Tibial artery (tissue), 4 donors: ENCODE measurements at places on chromosomes 2 and 18.

DNA sequence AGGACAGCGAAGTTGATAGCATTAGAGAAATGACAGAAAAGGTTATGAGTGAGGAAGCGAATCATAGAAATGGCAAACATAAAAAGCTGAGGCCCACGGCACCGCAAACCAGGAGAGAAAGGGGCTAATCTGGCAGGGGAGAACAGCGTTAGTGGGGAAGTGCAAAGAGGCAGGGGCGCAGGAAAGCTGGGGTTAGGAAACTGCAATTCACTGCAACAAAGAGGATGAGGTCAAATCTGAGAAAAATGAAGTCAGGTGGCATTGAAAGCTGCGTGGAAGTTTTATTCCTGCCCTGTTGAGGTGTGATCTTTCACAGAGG is 653 bp upstream of the ABI2 start:
- no peak for DNase-seq

GRCh38 chr2:35933031-35933430 is 422.5 kb upstream of the CRIM1 start:
- no peak for DNase-seq

DNA sequence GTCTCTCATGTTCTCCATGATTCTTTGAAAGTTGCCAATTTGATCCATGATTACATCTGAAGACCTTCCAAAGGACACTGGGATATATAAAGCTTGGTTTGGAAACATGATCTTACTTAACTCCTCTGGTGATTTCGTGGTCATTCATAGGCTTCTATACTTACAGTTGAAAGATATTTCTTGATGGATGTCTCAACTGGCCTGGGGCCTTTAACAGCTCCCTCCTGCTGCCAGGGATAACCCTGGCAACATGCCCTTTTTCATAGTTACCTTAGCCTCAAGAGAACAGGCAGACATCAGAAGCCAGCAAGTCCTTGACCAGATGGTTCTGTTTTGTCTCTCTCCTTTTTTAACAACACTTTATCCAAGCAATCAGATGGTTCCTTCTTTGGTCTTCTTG is 23.5 kb upstream of the MFF start:
- no peak for DNase-seq

DNA sequence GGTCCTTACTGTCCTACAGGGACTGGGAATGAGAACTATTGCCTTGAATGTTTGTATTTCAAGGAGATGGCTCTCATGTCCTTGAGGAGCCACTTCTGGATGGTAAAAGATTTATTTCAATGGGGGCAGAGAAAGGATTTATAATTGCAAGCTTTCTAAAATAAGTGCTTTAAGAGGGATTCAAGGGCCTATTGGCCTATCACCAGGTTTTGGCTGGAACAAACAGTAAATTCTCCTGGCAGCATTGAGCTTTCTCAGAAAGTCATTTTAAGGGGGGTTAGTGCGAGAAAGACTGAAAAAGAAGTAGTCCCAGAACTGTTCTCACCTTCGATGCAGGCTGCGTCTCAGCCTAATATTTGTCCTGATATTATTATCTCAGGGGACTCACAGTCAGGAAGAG is 29.8 kb downstream of the DPP10 start:
- no peak for DNase-seq

GRCh38 chr2:112724591-112725525 is 4.0 kb downstream of the NT5DC4 start:
- no peak for DNase-seq
